ENCODE measurements at places on chromosomes 13 and 19.

GRCh38 chr19:42284066-42284501 lies 15.0 kb downstream of the CIC start:
- peak; percentile 68 for DNase-seq

GRCh38 chr19:35337097-35337983 lies 8.4 kb downstream of the CD22 start:
- DNase-seq: no peak

- no peak for DNase-seq
Observed at GRCh38 chr13:20519875-20520274, 5.8 kb downstream of the CRYL1 start.

- no peak for DNase-seq
Observed at GRCh38 chr13:46595136-46595884, 42.3 kb downstream of the LRCH1 start.

GRCh38 chr13:113565526-113566226 lies 18.9 kb upstream of the TFDP1 start:
- DNase-seq: no peak

- DNase-seq: no peak
Observed at GRCh38 chr19:6227936-6228325, 51.8 kb downstream of the MLLT1 start.

DNA sequence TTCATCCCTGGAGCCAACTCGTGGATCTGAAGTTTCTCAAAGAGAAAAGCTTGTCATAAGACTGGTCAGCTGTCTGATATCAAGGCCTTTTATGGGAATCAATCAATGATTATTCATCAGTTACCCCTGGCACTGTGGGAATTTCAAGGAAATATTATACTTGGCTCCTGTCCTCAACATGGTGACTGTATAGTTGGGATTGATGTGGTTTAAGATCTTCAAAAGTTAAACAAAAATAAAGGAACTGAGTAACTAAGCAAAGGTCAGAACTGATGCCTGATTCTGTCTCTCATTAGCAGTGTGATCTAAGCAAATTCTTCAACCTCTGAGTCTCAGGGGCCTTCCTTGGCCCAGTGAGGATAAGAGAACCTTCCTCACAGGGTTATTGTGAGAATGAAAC lies 22.2 kb upstream of the SERPINE3 start:
- no peak for DNase-seq

DNA sequence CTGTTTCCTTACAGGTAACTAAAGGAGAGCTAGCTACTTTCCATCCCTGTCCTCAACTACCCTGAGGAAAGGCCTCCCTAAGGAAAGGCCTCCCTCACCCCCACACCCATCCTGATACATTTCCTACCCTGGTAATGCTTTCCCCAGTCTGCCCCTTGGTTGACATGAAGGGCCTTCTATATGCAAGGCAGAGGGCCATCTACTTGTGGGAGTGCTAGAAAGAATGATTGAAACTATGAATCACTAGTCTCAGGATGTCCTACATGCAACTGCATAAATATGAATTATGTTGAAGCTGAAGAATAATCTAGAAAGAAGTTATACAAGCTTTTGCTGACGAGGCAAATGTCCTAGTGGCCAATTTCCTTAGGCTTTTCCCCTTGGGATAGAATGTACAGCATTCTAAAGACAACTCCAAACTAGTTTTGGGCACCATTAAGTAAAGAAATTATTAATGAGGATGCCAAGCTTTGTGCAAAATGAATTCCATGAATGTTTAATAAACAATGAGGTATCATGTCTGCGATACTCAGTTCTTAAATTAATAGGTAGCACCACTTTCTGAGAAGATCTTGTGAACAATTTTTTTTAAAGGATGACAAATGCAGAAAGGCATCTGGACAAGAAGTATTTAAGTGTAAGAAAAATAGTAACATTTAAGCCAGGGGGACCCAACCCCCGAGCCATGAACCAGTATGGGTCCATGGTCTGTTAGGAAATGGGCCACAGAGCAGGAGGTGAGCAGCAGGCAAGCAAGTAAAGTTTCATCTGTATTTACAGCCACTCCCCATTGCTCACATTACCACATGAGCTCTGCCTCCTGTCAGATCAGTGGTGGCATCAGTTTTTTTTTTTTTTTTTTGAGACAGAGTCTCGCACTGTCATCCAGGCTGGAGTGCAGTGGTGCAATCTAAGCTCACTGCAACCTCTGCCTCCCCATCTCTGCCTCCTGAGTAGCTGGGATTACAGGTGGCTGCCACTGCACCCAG lies 223.0 kb downstream of the LHFPL6 start:
- no peak for DNase-seq

DNA sequence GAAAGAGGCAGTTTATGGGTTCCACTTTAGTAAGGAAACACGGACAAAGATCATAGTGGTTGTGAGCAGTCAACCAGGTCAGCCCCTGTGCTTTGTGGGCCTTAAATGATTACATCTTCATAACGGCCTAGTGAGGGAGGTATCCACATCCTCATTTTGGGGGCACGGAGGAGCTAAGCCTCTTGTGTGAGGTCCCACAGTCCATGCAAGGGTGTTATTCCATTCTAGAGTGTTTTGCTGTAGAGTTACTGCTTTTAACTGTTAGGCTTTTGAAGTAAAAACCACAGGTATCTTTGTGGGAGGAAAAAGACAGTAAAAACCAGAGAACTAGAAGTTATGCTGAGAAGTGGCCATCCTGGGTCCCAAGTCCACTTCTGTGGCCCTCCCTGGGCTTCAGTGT lies 4.0 kb downstream of the NOP53 start:
- no peak for DNase-seq

DNA sequence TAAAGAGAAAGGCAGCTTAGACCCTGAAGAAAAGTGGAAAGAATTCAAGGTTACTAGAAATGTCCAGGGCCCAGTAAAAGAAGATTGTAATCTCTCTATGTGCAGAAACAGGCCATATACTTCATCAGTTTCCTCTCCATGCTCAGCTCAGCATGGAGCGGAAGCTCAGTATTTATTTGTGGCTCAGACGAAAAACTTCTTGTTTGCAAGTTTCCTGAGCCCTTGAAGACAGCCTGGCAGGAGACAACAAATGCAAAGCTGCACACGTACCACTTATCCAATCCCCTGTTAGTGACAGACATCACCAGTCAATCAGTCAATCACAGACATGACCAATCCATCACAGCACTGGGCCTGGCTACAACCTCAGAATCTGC lies 8.1 kb upstream of the KLF2 start:
- no peak for DNase-seq

DNA sequence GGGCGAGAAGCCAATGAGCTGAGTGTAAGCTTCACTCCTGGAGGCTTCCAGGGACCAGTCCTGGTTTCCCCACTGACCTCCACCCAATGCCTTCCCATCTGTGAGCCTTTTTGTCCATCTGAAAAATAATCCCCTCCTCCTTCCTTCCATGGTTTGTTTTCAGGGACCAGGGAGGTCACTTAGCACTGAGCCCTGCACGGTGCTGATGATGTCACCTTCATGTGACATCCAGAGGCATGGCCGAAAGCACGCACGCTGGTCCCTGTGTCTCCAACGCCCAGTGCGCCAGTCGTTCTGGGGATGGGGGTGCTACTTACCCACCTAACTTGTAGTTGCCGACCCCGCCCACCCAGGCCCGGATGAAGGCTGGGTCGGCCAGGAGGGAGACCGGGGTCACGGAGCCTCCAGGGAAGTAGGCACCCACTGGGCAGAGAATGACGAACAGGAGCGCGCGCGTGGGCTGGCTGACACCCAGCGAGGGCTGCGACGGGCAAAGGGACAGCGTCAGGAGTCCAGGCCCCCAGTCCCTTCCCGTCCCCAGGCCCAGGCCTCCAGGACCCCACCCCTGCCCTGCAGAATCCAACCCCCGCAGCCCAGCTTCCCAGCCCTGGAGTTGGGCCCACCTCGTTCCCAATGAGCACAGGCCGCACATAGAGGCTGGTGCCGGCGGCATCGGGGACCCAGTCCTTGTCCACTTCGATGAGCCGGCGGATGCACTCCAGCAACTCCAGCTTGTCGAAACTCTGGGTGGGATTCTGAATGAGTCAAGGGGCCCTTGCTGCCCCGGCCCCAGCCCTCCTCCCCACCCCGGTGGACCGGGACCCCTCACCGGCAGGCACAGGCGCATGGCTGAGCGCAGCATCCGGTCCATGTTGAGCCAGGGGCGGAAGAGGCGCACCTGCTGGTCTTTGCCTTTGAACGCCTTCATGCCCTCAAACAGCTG lies 11.2 kb downstream of the BCAT2 start:
- DNase-seq: no peak

- no peak for DNase-seq
Observed at GRCh38 chr19:47058621-47059022, 10.2 kb upstream of the TMEM160 start.

GRCh38 chr13:110964229-110965037 lies 49.6 kb upstream of the ANKRD10 start:
- no peak for DNase-seq

- DNase-seq: no peak
Observed at GRCh38 chr19:881385-882071, 11.5 kb downstream of the MED16 start.

DNA sequence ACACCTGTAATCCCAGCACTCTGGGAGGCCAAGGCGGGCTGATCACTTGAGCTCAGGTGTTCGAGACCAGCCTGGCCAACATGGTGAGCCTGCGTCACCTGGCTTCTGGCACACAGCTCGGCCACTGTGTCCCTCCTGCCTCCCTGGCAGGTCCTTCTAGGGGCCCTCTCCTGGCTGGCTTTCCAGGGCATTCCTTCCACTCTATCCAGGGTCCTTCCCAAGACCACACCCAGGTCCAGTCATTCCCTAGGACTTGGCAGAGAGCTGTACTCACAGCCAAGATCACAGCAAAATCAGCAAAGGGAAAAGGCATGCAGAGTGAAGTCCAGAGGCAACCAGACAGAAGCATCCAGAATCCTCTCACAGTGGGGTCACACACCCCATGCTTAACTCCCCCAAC lies 9.7 kb upstream of the HSH2D start:
- no peak for DNase-seq

GRCh38 chr19:30593356-30593755 lies 221.2 kb downstream of the ZNF536 start:
- DNase-seq: no peak

GRCh38 chr19:2540251-2540645 lies 64.3 kb downstream of the GADD45B start:
- DNase-seq: no peak

DNA sequence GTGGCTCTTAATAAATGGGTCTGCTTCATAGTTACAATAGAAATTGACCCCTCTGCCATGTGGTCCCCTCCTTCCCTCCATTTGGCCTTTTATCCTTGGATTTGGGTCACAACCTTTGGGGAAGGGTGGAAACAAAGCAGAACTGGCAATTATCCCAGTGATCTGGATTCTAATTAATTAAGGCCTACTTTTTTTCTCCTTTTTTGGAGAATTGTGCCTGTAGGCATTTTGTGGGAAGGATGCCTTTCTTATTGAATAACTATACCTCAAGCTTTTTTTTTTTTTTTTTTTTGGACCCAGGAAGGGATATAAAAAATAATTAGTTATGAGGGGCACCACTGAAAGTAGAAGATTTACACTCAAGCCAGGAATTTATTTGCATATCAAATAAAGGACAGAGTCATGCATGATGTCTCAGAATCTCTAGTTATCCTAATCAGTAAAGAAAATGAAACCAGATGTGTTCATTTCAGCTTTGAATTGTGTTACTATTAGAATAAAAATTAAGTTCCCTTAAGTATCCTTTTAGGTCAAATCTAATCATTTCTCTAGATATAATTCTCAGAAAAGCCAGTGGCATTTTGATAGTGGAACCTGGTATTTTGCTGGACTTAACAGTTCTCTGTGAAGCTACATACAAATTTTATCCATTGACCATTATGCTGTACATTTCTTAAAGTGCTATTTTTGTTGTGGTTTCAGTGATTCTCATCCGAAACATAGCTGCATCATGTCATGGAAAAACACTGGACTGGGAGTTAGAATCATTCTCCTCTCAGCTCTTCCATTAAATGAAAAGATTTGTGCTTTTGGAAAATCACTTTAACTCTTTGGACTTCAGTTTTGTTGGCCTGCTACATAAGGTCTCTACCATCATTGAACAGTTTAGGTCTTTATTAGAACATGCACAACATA lies 129.3 kb downstream of the KCNRG start:
- no peak for DNase-seq

GRCh38 chr19:55581145-55581822 lies 636 bp upstream of the ZNF579 start:
- DNase-seq: no peak

DNA sequence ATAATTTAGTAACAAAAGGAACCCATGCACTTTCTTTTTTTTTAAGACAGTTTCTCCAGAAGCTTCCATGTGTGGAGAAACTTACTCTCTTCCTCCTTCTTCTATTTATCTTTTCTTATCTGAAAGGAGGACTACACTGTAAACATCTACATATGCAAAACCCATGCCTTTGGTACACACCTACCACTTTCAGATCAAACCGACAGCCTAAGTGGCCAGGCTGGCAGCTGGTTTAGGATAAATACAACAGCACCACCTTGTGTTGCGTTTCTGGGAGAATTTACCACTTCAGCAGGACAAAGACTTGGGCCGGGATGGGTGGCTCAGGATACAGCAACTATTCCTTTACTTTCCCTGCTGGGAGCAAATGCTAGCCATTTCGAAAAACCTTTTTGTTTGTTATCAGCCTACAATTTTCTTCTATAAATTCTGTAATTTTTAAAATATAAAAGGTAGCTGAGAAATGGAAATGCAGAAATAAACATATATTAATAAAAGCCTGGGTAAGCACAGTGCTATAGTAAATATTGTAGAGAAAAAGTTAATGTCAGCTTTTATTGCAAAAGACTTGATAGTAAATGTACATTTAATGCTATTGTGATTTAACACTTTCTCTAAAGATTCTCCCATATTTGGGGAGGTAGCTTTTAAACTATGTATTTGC lies 94.0 kb upstream of the RFC3 start:
- DNase-seq: peak; percentile 43

DNA sequence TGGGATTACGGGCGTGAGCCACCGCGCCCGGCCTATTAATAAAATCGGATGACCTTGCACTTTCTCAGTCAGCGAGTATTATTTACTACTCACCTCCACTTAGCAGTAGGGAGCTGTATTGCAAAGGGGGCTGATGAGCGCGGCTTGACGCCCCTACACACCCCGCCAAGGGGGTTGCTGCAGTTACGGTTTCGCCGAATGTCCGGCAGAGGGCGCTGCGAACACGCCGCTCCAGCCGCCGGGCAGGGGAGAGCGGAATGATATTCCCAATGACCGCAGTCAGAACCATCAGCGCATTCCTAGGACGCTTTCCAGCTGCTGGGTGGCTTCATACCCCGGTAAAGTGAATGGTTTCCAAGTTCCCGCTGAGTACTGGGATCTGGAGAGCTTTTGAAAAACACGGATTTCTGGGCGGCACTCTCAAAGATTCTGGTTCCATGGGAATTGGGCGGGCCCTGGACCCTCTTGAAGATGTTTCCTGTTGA lies 30.0 kb upstream of the TPT1 start:
- peak; percentile 51 for DNase-seq
